GM06990 (cell line): ENCODE measurements at places on chromosomes 6 and 20.

- DNase-seq: no peak
Observed at GRCh38 chr6:137223370-137224131, 4.4 kb upstream of the IFNGR1 start.

DNA sequence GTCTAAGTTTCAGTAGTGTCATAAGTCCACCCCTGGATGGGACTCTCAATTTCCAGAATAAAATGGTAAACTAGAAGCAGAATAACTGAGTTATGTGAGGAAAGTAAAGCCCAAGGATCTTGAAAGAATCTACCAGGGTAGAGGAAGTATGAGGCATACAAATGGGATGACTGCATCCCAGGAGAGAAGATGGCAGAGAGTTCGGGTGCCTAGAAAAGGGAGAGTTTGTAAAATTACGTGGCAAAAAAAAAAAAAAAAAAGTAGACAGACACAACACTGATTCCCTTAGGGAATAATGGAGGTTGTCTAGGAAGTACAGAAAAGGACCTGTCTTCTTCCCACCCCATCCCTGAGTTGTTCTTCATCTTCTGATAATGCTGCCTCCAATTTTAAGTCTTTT lies 3.4 kb downstream of the GABBR1 start:
- no peak for DNase-seq

GRCh38 chr6:11208854-11209253 lies 23.6 kb downstream of the NEDD9 start:
- DNase-seq: no peak

DNA sequence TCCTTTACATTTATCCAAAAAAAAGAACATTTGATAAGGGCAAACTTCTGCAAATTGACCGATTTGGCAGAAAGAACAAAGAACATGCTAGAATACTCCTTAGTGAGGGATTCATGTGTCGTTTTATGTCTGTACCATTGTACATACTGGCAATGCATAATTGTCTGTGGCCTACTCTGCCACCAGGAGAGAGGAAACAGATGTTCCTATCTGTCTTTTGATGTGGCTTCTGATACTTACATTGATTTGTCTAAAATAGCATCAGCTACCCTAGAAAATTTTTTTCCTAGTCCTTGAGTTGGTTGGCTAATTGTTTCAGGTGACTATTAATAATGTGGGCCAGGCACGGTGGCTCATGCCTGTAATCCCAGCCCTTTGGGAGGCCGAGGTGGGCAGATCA lies 654.1 kb downstream of the KIF16B start:
- DNase-seq: no peak

- DNase-seq: no peak
Observed at GRCh38 chr6:160428069-160428430, 79.9 kb downstream of the SLC22A3 start.

DNA sequence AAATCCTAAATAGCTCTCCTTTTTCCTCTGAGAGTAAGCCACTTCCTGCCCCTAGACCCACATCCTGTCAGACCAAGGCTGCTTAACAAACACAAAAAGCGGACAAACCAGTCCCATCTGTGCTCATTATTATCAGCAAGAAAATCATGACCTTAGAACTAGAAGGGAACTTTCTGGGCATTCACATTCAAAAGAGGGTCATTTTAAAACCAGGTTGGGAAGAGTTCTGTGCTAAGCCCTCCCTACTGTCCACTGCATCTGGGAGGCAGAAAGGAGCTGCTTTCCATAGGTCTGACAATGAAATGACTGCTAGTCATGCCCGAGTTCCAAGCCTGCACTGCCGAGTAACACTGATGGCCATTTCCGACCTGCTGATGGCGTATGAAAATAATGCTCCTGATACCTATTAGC lies 15.4 kb downstream of the EZR start:
- DNase-seq: peak; percentile 50

DNA sequence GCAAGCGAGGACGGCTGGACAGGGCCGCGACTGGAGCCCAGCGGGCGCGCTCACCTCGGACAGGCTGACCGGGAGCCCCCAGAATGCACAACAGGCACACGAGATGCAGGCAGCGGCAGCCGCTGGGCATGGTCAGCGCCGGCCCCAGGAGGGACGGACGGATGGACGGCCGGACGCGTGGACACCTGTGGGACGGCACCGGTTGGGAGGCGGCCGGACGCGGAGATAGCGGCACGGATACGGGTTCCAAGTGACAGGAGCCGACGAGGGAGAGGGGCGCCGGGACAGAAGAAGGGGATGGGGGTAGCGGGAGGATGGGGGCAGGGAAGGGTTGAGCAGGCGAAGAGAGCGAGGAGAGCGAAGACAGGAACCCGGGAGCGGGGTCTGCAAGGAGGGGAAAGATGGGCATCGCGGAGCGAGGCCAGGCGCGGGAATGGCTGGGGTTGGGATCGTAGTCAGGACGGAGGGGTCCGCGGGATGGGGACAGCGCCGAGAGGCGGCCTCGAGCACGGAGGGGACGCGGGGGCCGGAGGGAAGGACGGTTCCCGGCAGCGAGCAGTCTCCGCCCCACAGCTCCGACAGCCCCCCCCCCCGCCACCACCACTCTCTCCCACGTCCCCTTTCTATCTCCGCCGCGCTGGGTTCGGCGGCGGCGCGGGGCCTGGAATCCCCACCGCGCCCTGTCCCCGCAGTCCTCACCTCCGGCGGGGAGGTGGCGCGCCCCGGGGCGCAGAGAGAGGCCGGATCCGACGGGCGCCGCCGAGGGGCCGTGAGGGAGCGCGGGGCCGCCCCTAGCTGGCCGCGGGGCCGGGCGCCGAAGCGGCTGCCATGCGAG lies 435 bp downstream of the DLK2 start:
- peak; percentile 36 for DNase-seq

DNA sequence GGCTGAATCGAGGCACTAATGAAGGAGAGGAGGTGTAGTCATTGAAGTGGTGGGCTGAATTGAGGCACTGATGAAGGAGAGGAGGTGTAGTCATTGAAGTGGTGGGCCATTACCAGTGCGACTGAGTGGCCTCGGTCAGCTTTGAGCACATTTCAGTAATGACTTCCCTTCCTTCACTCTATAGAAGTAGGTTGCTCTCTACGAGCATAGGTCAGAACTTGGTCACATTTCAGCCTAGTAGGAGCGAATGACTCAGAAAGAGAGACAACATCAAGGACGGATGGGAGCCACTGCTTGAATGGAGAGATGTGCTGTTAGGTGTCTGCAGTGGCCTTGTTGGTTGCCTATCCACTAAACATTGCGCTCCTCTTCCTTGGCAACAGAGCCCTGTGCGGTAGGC lies 39.5 kb downstream of the ZDHHC14 start:
- no peak for DNase-seq

- no peak for DNase-seq
Observed at GRCh38 chr20:23636182-23636907, 1.4 kb downstream of the CST3 start.

- DNase-seq: no peak
Observed at GRCh38 chr6:13094781-13095425, 233.4 kb downstream of the TBC1D7 start.

DNA sequence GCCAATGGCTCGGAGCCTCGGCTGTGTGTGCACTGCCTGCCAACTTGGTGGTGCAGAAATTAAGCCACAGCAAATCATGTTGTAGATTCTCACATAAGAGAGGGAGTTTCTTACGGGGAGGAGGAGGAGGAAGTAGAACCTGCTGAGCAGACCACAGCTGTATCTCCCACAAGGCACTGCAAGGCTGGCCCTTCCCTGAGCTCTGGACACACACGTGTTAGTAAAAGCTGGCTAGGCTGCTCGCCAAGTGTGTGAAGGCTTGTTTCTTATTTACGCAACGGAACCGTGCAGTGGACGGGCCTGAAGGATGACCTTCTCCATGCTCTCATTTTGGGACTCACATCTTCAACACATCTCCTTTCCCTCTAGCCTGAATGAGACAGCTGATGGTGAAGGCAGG lies 15.7 kb upstream of the QKI start:
- no peak for DNase-seq

DNA sequence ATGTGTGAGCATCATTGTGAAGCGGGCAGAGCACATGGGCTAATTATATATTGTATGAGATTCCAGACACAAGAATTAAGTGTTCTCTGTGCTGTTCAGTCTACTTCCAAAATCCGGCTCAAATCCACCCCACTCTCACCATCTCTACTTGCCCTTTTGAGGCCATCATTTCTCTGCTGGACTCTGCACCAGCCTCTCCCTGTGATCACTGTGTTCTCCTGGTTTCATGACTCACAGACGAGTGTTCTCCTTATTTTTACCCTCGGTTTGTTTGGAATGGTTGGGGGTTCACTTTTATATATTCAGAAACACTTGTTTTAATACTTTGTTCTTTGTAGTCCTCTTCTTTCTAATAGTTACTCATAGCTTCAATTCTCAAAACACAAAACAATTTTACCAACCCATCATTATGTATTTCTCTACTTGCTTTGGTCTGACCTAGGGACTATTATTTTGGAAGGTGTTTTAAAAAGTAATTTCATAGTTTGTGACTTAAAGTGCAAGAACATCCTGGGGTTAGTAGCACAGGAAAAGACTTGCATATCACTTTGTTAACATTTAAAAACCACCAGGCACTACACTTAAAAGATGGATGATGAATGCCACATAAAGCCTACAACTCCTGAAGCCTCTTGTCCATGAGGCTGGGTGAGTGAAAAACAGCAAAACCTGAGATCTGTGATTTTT lies 82.7 kb downstream of the UST start:
- no peak for DNase-seq

- DNase-seq: no peak
Observed at GRCh38 chr6:147936703-147937470, 405.8 kb upstream of the SASH1 start.

DNA sequence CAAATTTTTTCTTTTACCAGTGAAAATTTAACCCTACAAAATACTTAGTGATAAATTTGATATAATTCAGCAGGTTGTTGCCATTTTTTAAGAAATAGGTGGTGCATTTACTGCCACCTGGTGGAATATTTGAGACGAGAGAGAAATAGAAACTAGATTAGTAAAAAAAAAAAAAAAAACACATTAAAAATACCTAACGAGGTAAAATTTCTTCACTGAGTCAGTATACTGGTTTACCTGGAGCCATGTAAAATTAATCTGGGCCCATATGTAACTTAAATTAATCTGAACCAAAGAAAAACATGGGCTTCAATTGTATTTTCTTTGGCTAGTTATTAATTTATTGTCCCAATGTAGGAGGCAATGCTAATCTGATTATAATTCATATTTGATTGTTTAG lies 520.8 kb downstream of the EPM2A start:
- DNase-seq: peak; percentile 14

GRCh38 chr6:81896525-81897503 lies 144.3 kb upstream of the TENT5A start:
- DNase-seq: no peak
